ENCODE measurements at places on chromosomes 7 and 10.

GRCh38 chr10:108789919-108790318 is 1133.4 kb downstream of the XPNPEP1 start:
- no peak for DNase-seq

DNA sequence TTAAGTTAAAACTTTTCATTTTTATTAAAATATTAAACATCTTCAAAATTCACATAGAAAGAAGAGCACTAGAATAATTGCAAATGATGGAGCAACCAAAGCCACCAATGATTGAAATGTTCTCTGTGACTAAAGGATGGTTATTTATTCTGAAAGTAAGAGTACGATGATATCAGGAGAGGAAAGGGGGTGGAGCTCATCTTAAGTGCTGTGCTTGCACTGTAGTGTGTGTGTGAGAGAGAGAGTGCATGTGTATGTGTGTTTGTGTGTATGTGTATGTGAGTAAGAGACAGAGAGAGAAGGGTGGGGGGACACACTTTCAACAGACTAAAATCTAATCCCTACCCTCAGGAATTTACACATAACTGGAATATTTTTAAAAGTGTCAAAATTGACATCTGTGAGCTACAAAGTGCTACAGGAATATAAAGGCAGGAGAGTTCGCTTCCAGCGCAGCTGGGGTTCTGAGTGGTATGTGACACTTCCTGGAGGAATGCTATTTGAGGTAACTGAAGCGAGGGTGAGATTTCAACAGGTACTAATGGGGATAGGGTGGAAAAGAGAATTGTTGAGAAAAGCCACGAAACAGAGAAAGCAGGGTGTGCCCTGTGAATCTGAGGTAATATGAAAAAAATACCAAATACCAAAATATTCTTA is 57.2 kb upstream of the SMNDC1 start:
- DNase-seq = no peak

- DNase-seq = no peak
Observed at GRCh38 chr7:130949550-130949949, 215.5 kb upstream of the KLF14 start.

DNA sequence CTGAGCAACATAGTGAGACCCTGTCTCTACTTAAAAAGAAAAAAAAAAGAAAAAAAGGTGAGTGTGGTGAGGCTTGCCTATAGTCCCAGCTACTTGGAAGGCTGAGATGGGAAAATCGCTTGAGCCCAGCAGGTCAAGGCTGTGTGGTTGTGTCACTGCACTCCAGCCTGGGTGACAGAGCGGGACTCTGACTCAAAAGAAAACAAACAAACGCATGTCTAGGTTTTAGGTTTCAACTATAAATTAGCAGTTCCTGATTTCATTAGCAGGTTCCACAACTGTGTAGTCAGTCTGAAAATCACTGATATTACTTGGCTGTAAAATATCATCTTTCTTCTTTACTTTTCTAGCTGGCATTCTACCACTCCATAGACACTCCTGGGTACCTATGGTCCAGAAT is 155.7 kb upstream of the HGF start:
- DNase-seq = no peak

- no peak for DNase-seq
Observed at GRCh38 chr10:5588080-5588453, 63.3 kb downstream of the CALML3 start.

DNA sequence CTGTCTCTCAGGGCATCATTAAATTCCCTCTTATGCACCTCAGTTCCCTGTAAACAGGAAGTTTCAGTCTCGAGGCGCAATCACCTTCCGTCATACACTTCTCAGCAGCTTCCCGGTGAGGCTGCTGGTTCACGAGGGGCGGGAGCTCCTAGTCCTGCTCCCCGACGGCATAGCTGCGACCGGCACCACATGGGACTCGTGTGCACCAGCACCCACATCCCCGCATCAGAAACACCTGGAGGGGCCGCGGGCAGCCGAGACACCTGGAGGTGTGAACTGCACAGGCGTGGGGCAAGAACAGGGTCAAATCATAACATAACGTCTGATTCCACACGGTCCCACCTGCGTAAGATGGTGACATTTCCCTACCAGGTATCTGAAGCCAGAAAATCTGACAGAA is 52.7 kb downstream of the DIP2C start:
- no peak for DNase-seq

GRCh38 chr10:17415046-17415658 is 39.2 kb downstream of the ST8SIA6 start:
- no peak for DNase-seq

- no peak for DNase-seq
Observed at GRCh38 chr10:11407939-11408338, 203.5 kb downstream of the USP6NL start.
